ENCODE measurements at places on chromosomes 5 and 9.

- no peaks in the 10 kb centered on the region for H3K27me3 ChIP-seq
- no peak for DNase-seq
- H3K4me1 ChIP-seq, result no peaks in the 10 kb centered on the region
Observed at GRCh38 chr5:62199792-62200716, 106.0 kb upstream of the KIF2A start.

GRCh38 chr5:132112111-132112510 is 38.5 kb downstream of the CSF2 start:
- no peaks in the 10 kb centered on the region for H3K27me3 ChIP-seq
- H3K27ac ChIP-seq, result no peak overlapping the region
- H3K36me3 ChIP-seq, result no peaks in the 10 kb centered on the region
- no peak for DNase-seq
- H3K4me3 ChIP-seq, result no peak overlapping the region

DNA sequence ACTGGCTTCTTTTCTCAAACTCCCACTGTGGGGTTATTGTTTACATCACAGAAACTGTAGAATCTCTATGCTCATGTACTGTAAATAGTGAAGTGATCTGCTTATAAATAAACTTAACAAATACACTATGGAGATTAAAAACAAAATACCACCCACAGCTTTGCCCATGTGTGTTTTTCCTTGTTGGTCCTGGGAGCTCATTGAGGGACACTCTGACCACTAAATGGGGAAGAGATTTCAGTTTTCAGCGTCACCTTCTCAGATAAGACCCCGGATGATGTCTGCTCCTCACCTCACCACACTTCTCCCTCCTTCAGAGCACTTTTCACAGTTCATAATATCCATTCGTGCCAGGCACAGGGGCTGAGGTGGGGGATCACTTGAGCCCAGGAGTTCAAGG is 89.7 kb downstream of the PDE6A start:
- no peak overlapping the region for H3K4me3 ChIP-seq
- H3K27me3 ChIP-seq, result no peaks in the 10 kb centered on the region
- no peak overlapping the region for H3K27ac ChIP-seq
- DNase-seq, result no peak
- peaks cover 7% of the 10 kb centered on the region for H3K4me1 ChIP-seq

DNA sequence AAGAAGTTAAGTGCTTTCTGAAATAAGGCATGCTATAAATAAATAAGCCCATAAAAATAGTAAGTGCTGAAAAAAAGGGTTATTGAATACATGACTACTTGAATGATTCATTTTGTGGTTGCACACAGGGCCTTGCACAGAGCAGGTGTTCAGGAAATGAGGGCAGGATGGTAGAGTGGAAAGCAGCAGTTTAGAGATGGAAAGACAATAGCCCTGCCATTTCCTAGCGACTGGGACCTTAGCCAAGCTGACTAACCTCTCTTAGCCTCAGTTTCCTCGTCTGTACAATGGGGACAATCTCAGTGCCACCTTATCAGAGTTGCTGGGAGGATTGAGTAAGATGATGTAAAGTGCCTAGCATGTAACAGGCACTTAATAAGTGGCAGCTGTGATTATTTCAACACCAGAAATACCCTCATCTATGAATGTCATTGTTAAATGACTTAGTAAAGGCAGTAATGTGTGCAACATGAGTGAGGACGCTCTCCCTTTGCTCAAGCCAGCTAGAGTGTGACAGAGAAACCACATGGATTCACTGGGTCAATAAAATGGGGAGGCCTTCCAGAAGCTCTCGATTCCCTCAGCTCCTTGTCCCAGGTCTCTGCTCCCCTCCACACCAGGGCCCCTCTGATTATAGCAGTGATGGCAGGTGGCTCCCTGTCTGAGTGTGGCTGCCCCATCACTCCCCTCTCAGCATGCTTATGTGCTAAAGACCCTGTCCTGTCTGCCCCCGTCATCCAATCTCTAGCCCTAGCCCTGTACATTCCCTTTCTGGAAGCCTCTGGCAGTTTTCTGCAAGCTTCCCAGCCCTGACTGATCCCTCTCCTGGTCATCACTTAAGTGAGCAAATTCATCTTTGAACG is 16.0 kb upstream of the PHF19 start:
- H3K4me1 ChIP-seq, result no peaks in the 10 kb centered on the region
- peaks cover 19% of the 10 kb centered on the region for H3K27me3 ChIP-seq
- DNase-seq, result no peak
- H3K36me3 ChIP-seq, result no peaks in the 10 kb centered on the region
- no peak overlapping the region for H3K4me3 ChIP-seq
